ENCODE measurements at places on chromosomes 12 and 14. TPM values are rescaled to one million over a fixed set of nuclear protein-coding genes. Genes with fewer than 3 reads are reported as not detected.
A peak's percentile ranks its signal among the peaks of the same experiment; 100 is the strongest.

The GLT1D1 gene
- not detected for total RNA-seq

DNA sequence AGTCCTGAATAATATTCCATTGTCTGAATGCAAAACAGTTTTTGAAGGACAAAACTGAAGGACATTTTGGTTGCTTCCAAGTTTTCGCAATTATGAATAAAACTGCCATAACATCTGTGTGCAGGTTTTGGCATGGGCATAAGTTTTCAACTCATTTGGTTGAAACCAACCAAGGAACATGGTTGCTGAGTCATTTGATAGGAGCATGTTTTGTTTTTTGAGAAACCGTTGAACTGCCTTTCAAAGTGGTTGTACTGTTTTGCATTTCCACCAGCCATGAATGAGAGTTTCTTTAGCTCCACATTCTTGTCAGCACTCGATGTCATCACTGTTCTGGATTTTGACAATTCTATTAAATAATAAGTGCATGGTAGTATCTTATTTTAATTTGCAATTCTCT is 23.0 kb upstream of the GSG1 start:
- DNase-seq = no peak

- peak; percentile 43 for DNase-seq
These were observed 633 bp downstream of the STX2 start for GRCh38 chr12:130838284-130838950.

DNA sequence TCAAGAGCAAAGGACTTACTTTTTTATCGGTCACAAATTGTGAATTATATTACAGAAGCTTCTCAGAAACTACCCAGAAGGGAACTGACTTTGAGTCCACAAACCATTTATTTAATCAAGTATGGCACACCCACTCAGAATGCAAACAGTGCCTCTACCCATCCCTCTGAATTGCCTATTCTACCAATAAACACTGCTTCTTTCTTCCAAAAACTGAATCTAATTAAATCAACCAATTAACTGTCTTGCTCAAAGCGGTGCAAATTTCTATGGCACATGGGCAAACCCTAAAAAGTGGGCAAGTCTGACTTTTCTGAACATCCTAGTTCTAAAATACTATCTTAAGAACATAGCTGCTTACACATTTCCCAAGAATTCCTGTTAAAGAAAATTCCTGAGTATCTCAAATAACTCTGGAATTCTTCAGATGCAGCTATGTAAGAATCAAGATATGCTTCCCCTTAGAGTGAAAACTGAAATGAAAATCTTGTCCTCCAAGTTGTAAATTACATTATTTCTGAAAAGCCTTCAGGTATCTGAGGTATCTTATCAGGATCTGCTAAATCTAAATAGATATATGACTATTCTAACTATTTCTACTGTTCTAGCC is 4.3 kb downstream of the SPTLC2 start:
- DNase-seq = no peak

The KCNA5 gene
- not detected for total RNA-seq

The FGF6 gene
- not detected for total RNA-seq

- DNase-seq = no peak
These were observed 107.6 kb downstream of the ZNF664 start for GRCh38 chr12:124080649-124081048.

DNA sequence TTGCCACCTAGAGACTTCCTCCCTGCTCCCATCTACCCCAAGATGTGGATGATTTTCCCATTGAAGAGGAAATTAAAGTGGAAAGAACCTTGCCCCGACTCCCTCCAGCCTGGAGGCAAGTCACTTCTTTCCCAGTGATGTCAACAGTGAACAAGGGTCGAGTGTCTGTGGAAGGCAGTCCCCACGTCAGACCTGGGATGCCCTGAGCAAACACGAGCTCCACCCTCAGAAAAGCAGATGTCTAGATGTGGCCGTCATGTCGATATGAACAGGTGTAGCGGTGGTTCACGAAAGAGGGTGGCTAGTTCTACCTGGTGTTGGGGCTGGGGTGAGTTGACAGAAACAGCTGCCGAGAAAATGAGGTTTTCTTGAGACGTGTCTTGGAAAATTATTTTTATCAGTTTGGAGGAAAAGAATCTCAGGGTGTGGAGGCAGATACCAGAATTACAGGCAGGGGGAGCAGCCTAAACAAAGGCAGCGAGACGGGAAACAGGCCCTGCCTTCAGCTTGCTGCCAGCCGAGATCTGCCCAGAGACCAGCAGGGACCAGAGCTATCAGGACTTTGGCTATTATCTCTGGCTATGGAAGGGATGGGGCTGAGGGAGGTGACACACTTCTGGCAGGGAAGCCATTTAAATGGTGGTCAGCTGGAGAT is 25.9 kb downstream of the SYNDIG1L start:
- DNase-seq = no peak

GRCh38 chr14:65173973-65174693 is 71.8 kb upstream of the MAX start:
- DNase-seq = no peak

GRCh38 chr14:68444449-68445168 is 348.3 kb downstream of the ZFP36L1 start:
- no peak for DNase-seq

DNA sequence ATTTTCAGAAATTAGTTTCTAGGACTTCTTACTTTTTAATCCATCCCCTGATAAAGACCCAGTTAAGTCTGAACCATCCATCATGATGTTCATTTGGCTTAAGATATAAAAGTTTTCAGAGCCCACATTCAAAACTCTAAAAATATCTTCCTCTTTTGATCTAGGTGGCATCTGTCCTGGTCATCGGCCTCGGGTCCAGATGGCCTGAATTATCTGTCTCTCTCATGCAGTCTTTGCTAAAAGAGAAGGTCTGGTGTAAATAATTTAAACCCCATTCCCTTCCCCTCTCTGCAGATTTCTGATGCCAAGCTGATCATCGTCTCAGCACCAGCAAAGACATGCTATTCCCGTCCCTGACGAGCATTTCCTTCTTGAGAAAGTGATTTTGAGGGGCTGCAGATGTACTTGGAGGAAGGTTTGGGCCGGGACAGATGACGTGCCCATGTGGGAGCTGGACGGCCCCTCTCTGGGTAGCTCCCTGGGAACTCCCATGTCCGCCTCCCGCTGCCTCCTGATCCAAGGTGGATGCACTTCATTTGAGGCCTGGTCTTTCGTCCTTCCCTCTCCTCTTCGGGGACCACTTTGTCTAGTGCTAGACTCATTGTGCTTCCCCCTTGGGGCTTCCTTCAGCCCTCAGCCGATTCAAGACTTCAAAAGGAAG is 173.0 kb upstream of the PRMT8 start:
- DNase-seq = no peak

- peak; percentile 3 for DNase-seq
These were observed 354.9 kb downstream of the TMEM121 start for GRCh38 chr14:105881021-105881930.

GRCh38 chr12:29167445-29167844 is 18.4 kb downstream of the FAR2 start:
- no peak for DNase-seq

The RD3L gene
- total RNA-seq = not detected

The KCNC2 gene
- total RNA-seq = not detected

DNA sequence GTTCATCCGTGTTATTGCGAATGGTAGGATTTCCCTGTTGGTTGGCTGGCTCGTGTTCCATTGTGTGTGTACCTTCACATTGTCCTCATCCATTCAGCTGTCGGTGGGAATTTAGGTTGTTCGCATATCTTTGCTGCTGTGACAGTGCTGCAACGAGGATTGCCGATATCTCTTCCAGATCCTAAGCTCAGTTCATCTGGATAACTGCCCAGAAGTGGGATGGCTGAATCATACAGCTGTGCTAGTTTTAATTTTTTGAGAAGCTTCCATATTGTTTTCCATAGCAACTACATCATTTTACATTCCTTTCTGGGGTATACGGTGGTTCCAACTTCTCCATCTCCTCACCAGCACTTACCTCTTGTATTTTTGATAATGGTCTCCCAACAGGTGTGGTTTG is 292.8 kb upstream of the SFSWAP start:
- no peak for DNase-seq

DNA sequence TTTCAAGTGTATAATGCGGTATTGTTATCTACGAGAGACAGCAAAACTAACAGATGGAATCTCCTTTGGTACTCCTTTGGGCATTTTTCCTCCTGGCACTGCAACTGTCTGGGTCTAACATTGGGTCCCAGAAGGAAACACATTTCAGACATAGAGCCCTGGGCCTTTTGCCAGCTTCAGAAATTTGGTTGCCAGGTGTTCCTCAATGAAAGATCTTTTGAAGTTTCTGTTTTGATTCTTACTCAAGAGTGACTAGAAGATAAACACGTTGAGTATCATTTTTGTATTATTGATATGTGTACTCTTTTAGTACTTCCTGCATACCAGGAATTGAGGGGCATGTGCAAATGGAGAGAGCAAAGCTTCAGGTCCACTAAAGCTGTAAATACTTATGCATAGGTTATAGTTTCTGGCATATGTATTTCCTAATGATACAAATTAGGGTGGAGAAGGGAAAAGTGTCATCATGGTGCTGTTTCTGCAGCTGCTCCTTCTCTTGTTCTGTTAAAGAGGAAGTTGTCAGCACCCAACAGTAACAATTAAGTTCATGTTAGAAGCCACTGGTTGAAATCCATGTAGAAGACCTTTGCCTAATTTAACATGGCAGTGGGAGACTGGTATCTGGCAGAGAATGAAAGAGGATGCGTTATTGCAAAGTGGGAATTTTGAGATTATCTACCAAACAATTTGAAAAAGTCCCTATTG is 53.5 kb downstream of the SLC38A6 start:
- DNase-seq = peak; percentile 36

- DNase-seq = no peak
These were observed 103.4 kb upstream of the MAP1LC3B2 start for GRCh38 chr12:116455540-116456329.

GRCh38 chr12:70553391-70553859 is 83.8 kb downstream of the PTPRB start:
- DNase-seq = no peak

DNA sequence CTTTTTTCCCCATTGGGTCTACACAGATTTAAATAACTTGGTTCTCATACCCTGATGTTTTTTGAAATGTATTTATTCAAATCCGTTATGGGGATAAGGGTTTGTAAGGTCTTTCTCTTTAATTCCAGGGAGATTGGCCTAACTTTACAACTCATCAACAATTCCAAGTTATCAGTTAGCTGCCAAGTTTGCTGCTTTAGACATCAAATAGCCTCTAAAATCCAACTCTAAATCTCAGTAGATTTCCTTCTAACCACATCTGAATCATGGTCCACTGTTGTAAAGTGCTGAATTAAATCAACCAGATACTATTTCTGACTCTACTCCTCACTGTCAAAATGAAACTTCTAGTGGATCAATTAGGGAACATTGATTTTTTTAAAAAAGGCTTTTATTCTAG is 364.1 kb upstream of the E2F7 start:
- DNase-seq = no peak

DNA sequence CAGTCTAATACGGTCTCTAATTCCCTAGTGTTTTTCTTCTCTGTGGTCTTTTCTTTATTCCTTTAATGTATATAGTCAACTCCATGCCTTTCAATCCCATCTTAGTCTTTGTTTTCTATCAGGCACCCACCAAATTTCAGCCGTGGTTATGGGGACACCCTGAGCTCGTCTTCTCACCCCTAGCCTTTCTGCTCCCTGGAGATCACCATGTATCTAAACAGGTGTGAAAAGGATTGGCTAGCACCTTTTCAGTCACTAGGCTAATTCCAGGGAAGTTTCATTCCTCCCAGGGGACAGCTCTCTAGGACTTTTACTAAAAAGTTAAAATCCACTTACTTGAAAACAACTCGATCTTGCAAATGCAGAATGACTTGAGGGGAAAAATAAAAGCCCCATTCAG is 291.3 kb downstream of the ETNK1 start:
- no peak for DNase-seq

- no peak for DNase-seq
These were observed 53.0 kb upstream of the FUT8 start for GRCh38 chr14:65359503-65359902.

- DNase-seq = no peak
These were observed 150.4 kb downstream of the KSR2 start for GRCh38 chr12:117818400-117818799.

- no peak for DNase-seq
These were observed at the start of gene SRRM4 for GRCh38 chr12:118981285-118982211. Gene SRRM4 (plus strand): TSS chr12:118981541. CDS start chr12:118981883, 342 bp downstream.

- DNase-seq = no peak
These were observed 448.6 kb downstream of the RAD51B start for GRCh38 chr14:68268197-68268596.

DNA sequence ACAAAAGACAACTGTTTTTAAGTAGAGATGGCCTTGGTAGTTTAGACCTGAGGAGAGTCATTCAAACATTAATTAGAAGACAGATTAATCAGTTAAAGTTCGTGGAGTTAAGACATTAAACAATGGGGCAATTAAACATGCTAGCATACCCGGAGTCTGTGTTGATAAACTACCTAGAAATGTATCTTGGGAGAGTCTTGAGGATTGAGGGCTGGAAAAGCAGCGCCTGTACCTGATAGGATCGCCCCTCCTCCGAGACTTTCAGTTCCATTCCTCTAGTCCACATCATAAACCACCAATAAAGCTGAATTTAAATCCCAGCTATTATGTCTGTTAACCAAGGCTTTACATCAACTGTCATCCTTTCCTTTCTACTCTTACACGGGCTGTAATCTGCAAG is 1.0 kb upstream of the KRAS start:
- DNase-seq = no peak

The RXYLT1 gene
- 14.3 TPM for total RNA-seq

The FOXN3 gene
- total RNA-seq = 59.1 TPM

The CACNA2D4 gene
- 13.3 TPM for total RNA-seq

DNA sequence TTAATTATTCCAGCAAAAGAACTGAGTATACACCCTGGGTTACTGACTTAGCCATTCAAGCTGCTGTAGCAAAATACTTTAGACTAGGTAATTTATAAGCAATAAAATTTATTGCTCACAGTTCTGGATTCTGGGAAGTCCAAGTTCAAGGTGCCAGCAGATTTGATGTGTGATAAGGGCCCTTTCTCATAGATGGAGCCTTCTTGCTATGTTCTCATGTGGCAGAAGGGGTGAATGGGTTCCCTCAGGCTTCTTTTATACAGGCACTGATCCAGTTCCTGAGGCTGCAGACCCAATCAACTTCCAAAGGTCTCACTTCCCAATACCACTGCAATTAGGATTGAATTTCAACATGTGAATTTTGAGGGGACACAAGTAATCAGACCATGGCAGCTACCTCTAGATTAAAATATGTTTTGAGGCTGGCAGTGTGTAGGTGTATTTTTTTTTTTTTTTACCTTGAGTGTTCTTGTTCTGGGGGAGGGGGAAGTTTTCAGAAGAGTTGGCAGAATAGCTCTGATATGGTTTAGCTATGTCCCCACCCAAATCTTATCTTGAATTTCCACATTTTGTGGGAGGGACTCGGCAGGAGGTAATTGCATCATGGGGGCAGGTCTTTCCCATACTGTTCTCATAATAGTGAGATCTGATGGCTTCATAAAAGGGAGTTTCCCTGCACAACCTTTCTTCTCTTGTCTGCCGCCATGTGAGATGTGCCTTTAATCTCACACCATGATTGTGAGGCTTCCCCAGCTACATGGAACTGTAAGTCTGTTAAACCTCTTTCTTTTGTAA is 178.2 kb downstream of the RASSF9 start:
- DNase-seq = no peak

GRCh38 chr12:75816897-75817296 is 214.7 kb downstream of the PHLDA1 start:
- no peak for DNase-seq

DNA sequence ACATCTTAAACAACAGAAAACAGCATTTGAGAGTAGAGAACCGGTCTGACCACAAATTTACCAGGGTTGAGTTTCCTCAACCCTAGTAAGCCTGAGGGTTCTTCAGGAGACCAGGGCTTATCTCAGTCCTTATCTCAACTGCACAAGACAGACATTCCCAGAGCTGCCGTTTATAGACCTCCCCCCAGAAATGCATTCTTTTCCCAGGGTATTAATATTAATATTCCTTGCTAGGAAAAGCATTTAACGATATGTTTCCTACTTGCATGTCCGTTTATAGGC is 12.3 kb downstream of the TMEM117 start:
- DNase-seq = no peak
